ENCODE measurements at places on chromosomes 6 and 20.

DNA sequence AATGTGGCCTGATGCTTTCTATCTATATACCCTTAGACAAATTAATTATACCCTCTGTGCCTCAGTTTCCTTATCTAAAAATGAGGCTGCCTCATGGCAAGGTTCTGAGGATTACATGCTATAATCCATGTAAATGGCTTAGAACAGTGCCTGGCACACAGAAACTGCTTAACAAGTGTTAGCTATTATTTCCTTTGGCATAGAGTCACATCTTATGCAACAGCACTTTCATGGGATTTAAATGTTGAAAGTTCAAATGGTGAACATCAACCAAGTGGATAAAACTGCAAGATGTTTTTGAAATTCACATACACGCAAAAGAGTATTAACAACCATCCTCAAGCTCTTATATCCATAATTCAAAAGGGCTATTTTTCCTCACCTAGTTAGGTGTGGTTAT is 202.8 kb upstream of the JAG1 start:
- DNase-seq = no peak

- DNase-seq = no peak
These were observed 483 bp downstream of the SMIM26 start for GRCh38 chr20:18567739-18568091.

DNA sequence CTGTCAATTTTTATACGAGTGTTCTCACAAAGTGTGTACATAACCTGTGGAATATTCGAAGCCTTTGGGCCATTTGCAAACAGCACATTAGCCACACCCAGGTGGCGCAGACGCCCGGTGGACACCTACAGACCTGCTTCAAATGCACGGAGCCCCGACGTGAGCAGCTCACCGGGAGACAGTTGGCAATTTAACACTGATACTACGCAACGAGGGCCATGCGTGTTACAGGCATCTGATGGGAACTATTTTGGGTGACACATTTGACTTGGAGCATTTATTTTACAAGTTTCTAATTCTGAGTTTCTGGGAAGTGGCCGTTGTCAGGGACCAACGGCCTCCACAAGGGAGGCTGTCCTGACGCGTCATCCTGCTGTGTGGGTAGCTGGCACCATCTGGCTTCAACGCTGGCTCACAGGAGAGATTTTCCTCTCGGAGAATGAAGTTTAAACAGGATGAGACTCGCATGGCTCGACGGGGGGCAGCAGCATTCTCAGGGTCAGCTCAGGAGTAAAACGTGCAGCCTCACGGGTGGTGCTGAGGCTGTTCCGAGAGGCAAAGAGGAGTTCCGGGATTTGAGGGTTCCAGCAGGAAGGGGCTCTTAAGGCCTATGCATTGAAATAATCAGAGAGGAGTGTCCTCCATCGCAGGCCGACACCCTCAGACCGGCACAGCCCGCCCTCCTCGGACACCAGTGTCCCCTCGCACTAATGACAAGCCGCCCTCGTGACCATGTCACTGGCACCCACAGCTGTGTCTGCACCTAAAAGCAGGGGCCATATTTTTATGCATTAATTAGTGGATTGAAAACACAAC is 207.4 kb downstream of the DLL1 start:
- DNase-seq = no peak

DNA sequence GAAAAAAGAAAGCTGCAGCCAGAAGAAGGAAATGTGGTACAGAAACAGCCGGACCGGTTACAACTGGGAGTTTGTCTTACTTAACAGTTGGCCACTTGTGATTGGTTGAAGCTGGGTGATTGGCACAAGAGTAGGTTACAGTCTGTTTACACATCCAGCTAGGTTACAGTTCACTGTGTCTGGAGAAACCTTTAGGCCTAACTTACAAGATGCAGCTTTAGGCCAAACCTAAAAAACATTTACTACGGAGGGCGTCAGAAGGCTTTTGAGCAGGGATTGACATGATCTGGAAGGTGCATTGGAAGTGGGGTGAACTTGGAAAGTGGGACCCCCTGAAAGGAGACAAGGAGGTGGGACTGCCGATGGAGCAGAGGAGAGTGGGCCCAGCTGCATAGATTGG is 122.3 kb downstream of the BANF2 start:
- peak; percentile 53 for DNase-seq

- DNase-seq = peak; percentile 23
These were observed 178.7 kb downstream of the GJA1 start for GRCh38 chr6:121614115-121614514.

GRCh38 chr6:33373960-33374910 is 17.4 kb upstream of the KIFC1 start:
- no peak for DNase-seq

DNA sequence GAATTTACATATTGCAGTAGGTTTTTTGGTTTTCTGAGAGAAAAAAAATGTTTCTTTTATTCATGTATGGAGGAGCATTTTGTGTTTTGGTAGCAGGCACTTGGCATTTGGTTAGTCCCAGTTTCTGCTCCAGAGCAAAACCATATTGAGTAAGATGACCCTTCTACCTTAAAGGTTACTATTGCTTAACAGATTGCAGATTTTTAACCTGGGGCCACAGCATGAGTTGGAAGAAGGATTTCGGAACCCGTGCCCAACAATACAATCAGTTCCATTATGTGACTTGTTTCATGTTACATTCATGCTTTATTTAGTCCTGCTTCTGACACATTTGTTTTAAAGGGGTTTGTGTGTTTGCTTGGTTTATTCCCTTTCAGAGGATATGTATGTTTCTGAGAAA is 496.3 kb downstream of the TFAP2B start:
- DNase-seq = no peak

DNA sequence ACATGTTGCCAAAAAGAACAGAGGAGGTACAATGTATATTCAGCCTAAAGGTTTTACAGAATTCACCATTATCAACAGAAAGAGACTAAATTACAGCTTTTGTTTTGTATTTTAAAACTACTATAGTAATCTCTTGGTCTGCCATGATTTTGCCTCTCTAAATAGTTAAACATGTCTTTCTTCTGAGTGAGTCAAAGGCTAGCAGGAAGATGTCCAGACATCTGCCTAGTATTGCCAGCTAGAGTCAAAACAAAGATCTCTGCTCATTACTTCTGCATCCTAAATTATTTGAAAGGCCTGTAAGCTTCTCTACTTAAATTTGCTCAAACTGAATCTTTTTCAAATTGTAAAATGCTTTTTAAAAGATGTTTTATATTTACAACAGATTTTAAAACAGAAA is 8.8 kb downstream of the ASF1A start:
- DNase-seq = peak; percentile 41

- peak; percentile 63 for DNase-seq
These were observed 10.6 kb downstream of the RAET1E start for GRCh38 chr6:149887343-149887742.

DNA sequence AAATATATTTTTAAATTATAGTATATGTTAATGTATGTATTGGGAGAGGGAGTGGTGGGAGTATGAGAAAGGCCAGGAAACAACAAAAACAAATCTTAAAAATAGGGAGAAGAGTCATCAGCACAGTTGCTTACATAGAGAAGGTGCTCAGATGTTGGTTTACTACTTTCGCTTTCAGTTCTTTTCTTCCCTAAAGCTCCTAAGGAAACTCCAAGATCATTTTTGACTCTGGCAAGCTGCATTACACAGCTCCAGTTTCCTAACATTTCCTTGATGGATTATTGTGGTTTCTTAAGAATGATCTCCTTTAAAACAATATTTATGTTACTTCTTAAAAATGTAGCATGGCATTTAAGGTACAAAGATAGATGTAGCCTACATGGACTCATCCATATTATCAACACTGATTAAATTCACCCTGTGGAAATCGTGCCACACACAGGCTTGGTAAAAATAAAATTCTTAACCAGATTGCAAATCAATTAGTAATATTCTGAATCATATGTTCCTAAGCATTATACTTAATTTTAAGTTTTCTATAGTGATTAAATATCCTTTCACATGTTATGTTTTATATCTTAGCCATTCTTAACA is 118.0 kb upstream of the MAN1A1 start:
- peak; percentile 59 for DNase-seq

DNA sequence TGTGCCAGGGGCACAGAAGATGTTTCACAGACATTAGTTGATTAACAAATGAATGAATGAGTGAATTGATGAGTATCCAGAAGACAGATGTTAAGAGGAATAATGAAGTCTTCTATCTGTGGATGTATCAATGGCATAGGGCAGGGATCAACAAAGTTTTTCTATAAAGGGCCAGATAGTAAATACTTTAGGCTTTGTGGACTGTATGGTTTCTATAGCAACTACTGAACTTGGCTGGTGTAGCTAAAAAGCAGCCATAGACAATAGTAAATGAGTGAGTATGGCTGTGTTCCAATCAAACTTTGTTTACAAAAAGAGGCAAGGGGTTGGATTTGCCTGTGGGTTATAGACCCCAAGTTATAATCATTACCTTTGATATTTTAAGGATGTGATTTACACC is 144.0 kb downstream of the PRL start:
- no peak for DNase-seq

DNA sequence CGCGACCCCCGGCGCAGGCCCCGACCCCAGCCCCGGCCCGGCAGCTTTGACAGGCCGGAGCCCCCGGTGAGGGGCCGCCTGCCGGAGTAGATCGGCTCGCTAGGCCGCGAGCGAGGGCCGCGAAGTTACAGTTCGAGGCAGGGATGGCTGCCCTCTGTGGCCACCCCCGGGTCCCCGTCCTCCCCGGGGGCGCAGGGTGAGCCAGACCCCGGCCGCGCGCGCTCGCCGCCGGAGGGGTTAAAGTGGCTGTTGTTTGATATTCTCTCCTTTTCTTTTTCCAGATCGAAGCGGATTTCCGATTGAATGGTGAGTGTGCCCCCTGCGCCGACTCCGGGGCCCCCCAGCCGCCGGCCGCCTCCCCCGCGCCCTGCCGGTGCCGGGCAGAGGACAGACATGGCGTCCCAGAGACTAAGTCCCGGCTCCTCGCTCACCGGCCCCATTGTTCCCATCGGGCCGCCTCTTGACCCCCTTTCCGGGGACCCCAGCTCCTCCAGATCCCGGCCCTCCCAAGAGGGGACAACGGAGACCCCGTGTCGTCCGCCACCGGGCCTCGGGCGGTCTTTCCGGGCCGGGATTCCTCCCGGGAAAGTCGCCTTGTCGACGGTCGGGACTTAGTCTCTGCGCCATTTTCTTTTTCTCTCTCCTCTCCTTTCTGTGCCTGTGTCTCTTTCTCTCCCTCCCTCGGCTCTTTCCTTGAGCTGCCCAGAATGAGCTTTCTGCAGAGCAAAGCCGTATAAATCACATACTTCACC is 704 bp downstream of the TOP1 start:
- no peak for DNase-seq

DNA sequence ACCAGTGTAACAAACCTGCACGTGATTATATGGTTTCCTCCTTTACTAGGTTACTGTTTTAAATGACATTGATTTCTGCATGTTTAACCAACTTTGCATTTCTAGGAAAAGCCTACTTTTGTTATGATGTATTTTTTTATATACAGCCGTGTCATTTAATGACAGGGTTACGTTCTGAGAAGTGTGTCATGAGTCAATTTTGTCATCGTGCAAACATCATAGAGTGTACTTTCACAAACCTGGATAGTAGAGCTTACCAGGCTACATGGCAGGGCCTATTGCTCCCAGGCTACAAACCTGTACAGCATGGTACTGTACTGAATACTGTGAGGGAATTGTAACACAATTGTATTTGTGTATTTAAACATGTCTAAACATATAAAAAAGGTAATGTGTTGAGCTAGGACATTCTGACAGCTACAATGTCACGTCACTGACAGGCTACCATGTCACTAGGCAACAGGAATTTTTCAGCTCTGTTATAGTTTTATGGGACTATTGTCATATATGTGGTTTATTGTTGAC is 205.3 kb downstream of the PRL start:
- DNase-seq = no peak

DNA sequence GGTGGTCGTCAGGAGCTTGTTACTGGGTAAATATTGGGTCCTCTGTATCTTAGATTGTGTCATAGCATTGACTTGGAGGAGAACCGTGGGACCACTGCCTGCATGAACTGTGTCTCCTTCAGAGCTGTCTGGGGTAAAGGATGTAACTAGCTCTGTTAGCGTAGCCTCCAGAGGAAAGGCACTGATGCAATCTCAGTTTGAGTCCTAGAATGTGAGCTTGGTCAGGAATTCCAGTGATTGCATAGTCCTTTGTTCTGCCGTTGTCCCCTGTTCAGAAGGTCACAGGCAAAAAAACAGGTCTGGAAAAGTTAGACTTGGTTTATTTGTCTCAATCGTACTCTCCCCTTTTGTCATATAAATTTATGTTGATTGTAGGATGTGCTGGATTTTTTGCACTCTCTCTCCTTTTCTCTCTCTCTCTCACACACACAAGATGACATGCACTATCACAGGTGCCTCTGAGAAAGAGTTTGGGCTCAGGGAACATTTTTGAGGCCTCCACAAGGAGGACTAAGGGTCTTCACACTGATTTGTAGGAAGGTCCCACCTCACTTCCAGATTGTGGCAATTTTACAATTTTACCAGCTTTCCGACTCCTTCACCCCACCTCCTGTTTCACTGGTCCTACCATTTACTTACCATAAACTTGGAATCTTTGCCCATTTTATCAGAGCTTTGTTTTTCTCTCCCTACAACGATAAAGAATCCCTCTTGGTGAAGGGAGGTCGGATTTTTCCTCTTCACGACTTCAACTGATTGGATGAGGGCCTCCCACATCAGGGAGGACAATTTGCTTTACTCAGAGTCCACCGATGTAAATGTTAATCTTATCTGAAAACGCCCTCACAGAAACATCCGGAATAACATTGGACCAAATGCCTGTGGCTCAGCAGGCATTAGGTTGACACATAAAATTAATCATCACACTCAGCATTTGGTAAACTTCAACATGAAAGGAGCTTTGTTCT is 7.0 kb upstream of the DACT2 start:
- no peak for DNase-seq

GRCh38 chr6:143079325-143079640 is 18.6 kb downstream of the AIG1 start:
- DNase-seq = no peak

Data from fibroblast of skin of abdomen (primary cell).